ENCODE measurements at places on chromosomes 7 and 10.

GRCh38 chr10:126226988-126227761, 161.1 kb downstream of the ADAM12 start:
- DNase-seq = no peak

GRCh38 chr7:19215412-19215811, 70.2 kb upstream of the FERD3L start:
- no peak for DNase-seq

GRCh38 chr10:80077869-80078447, 507 bp upstream of the TMEM254 start:
- DNase-seq = no peak

- DNase-seq = no peak
These were observed 4.0 kb downstream of the EFCAB10 start for GRCh38 chr7:105577251-105577650.

GRCh38 chr7:54392935-54393334, 149.2 kb upstream of the VSTM2A start:
- no peak for DNase-seq

GRCh38 chr10:19832699-19833098, 16.5 kb downstream of the PLXDC2 start:
- DNase-seq = no peak

DNA sequence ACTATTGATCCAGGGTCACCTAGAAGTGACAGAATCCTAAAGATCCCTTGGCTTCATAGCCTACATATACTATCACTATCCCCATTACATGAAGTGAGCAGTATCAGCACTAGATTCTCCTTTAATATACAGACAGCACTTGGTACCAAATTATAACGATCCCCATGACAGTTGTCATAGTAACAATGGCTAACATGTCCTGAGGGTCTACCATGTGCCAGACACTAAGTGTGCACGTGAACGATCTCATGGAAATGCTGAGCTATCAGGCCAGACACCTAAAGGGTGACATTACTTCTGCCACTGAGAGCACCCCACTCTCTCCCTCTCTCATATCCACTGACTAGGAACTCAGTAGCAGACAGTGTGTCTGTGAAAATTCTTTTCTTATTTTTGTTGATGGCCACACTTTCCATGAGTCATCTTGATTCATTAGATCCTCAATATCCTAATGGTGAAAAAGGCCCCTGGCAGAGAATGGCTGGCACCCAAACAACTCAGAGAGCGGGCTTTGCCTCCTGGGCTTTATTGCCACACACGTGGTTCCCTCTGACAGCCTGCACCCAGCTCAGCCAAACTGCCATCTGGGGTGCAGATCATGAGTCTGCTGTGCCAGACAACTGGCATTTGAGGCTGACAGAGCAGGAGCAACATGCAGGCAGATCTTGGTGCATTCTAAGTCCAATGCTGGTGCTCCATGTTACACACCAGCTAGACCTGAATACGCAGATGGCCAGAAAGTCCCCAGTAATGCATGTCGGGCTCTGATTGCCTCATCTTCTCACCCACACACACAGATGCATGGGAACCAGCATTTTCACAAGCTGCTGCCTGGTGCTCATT, 176.3 kb downstream of the DGKI start:
- DNase-seq = no peak

DNA sequence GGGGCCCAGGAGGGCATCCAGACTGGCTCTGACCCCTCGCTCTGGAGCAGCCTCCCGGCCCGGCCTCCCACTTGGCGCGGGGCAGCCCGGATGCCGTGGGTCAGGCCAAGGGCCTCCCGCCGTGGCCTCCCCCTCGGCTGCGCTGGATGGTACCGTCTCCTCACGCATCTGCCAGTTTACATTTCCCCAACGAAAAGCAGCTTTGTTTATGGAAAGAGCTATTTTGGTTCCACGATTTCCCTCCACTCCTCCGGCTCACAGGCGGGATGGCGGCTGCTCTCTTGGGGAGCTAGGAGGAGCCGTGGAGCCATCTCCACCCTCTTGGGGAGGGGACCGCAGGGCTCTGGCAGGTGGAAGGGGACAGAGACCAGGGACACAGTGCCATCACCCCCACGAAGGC, 93.2 kb upstream of the MYL10 start:
- no peak for DNase-seq

DNA sequence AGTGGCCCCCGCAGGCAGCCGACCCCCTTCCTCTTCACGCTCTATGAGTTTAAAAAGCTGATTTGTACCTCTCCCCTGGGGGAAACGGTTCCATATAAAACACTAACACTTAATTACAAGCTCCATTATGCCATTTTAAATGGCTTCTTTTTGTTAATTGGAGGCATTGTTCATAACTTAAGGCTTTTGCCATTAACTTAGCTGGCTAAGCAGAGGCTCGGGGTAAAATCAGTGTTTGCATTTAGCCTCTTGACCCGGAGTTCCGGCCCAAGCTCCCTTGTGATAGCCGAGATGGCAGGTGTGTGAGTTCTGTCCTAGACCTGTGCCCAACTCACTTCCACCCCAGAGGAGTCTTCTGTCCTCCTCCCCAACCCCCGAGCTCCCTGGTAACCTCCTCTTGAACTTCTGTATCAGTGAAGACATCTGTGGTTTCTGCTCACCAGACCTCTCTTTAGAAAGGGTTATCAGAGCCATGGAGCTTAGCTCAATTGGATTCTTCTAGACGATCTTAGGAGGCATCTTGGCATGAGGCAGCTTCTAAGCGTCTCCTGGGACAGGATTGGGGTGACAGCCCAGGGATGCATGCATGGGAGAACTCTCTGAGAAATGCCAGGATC, 34.2 kb upstream of the SH2B2 start:
- DNase-seq = no peak

GRCh38 chr7:127995881-127996215, 35.4 kb downstream of the LRRC4 start:
- DNase-seq = no peak

- DNase-seq = no peak
These were observed 70.0 kb upstream of the MAGI2 start for GRCh38 chr7:79523436-79523835.

DNA sequence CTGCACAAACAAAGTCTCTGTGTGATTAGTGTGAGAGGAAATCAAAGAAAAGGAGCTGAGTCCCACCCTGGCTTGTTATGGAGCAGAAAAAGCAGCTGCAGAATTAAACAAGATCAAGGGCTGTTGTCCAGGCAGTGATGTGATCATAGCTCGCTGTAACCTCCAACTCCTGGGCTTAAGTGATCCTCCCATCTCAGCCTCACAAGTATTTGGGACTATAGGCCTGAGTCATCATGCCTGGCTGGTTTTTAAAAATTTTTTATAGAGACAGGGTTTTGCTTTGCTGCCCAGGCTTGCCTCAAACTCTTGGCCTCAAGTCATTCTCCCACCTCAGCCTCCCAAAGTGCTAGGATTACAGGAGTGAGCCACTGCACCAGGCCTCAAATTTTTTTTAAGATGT, 88.9 kb downstream of the IPMK start:
- no peak for DNase-seq

GRCh38 chr10:92142512-92142911, 148.4 kb downstream of the CPEB3 start:
- no peak for DNase-seq

GRCh38 chr7:49791088-49791741, 17.8 kb downstream of the VWC2 start:
- no peak for DNase-seq

DNA sequence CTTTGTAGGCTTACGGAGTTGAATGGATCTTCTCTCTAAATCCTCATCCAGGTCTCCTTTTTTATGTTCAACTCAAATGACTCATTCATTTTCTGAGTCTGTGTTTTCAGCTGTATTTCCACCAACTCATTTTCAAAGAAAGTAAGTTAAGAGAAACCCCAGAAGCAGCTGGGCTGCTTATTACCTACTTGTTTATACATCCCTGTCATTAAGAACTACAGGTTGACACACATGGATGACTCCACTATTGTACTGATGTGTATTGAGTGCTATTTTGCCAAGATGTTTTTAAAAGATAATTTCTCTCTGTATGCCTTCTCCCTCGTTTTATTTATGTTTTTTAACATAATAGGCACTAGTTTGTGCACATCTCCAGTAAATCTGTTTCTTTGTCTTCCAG, 41.9 kb downstream of the DGKI start:
- no peak for DNase-seq

DNA sequence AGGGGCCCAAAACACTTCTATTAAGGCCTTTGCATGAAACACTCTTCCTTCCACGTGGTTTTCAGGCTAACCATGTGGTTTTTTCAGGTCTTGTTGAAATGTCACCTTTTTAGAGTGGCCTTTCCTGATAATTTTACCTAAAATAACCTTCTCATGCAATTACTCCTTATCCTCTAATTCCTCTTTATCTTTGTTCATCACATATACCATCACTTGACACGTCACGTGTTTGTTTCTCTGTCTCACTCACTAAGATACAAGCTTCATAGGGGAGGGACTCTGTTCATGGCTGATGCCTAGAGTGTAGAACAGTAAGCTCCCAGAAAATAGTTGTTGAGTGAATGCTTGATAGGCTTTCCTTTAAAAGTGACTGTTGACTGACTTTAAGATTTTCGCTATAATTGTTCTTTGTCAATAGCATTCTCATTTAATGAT, 63.7 kb downstream of the ST7 start:
- no peak for DNase-seq

- no peak for DNase-seq
These were observed 128.5 kb upstream of the PRR15 start for GRCh38 chr7:29435167-29435566.

GRCh38 chr10:58350619-58351323, 16.0 kb downstream of the UBE2D1 start:
- DNase-seq = no peak

DNA sequence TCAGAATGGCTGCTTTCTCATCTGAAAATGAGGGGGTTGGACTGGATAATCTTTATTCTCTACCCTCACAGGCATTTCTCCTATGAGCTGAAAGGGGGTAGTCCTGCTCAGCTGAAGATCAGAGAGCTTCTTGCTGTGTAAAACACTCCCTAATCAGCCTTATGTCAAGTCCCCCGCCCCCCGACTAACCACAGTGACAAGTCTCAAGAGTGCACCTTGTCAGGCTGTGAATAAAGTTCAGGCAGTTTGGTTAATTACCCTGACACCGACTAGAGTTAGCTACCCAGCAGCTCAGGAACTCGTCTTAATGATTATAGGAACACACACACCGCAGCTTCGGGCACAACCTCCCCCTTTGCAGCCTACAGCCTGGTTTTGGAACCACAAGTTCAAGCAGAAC, 513.7 kb downstream of the RPS24 start:
- DNase-seq = no peak

DNA sequence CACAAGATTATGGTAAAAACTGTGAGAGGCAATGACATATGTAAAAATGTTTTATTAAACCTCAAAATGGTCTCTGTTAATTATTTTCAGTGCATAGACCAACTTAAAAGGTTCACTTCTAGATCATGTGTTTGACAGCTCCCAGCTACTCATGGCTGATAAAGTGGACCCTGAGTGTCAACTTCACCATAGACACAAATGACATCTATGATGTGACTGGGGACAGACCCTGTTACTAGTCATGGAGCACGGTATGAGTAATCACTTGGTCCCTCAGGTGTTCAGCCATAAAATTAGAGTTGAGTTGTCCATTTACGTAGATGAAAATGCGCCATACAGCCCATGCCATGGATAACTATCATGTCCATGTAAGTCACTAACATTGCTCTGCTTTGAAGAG, 199.8 kb downstream of the ZNF365 start:
- DNase-seq = no peak

Data from stimulated activated CD8-positive, alpha-beta memory T cell treated with anti-CD3 and anti-CD28 coated beads, Interleukin-12 subunit alpha, Interleukin-12 subunit beta, amount 100 ng/mL, for 4 hours (primary cell).